DND-41 (cell line): ENCODE measurements at places on chromosomes 13 and 19.
A peak's percentile ranks its signal among the peaks of the same experiment; 100 is the strongest.

DNA sequence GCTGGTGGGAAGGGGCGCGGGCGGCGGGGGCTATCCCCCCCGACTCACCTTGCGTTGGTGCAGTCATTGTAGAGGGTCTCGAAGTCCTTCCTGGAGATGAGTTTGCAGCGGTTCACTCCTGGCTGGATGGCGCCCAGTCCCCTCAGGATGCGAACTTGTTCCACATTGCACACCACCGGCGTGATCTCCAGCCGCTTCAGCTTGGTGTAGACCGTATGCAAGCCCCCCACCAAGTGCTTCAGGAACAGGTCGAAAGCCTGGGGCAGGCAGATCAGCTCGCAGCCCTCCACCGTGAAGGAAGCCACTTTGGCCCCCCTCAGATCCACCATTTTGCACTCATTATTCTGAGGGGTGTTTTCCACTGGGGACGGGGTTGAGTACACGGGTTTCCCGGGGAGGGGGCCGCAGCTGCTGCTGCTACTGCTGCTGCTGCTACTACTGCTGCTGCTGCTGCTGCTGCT is 1.1 kb downstream of the DACH1 start:
- no peak for DNase-seq

- no peak for DNase-seq
Measured at GRCh38 chr13:22127277-22128164, 456.6 kb downstream of the FGF9 start.

GRCh38 chr13:43316946-43317353 is 293.6 kb downstream of the DNAJC15 start:
- DNase-seq = no peak

DNA sequence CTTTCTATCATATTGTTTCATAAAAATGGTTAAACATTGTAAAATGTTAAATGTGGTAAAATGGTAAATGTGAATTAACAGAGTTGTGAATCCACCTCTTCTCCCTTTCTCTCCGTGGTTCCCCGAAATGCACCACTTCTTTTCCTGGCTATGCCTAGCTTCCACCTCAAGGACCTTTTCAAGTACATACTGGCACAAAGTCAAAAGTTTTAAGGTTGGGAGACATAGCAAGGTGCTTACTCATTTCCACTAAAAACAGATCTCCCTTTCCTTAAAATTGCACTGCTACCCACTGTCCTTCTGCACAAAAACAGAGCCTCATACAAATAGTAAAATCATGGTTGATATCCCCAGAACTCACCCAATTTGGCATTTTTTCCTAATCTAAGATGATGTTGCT is 558.2 kb downstream of the SLITRK6 start:
- no peak for DNase-seq

DNA sequence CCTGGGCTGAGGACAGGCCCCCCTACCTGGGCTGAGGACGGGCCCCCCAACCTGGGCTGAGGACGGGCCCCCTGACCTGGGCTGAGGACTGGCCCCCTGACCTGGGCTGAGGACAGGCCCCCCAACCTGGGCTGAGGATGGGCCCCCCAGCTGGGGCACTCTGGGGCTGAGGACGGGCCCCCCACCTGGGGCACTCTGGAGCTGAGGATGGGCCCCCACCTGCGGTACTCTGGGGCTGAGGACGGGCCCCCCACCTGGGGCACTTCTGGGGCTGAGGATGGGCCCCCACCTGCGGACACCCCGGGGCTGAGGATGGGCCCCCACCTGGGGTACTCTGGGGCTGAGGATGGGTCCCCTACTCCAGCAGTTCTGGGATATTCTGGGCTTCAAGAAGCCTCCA is 65.5 kb downstream of the RASA3 start:
- DNase-seq = no peak

- peak; percentile 78 for DNase-seq
Measured at GRCh38 chr19:39474139-39474620, 6.5 kb upstream of the TIMM50 start.

GRCh38 chr19:29111576-29111975 is 101.4 kb downstream of the UQCRFS1 start:
- no peak for DNase-seq

DNA sequence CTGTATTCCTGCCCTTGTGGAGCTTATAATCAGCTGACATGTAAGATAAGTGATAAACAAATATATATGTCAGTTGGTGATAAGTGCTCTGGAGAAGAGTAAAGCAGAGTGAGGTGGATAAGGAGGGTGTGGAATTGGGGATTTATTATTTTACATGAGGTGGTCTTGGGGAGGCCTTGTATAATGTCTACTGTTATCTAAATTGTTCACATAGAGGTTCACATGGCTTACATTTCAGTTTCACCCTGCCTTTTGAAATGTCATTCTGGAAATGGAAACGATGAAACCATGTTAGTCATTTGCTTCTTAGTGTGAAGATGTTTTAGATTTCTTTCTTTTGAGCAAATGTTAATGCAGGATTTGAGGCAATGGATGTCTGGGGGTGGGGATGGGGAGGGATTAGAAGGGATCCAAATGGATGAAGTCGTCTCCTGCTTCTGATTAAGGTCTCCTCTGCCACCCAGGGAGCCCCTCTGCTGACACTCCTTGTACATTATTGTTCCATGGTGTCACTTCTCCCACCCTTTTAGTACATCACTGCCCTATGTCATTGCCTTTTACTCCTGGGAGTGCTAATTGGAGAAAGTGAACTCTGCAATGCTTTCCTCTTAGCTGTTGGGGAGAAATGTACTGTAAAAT is 14.0 kb downstream of the B3GLCT start:
- no peak for DNase-seq

- DNase-seq = no peak
Measured at GRCh38 chr19:55866521-55866920, 30.2 kb downstream of the NLRP4 start.

- DNase-seq = no peak
Measured at GRCh38 chr13:82467626-82468025, 1414.6 kb downstream of the SLITRK1 start.
